ENCODE measurements at places on chromosomes 3 and 15.

DNA sequence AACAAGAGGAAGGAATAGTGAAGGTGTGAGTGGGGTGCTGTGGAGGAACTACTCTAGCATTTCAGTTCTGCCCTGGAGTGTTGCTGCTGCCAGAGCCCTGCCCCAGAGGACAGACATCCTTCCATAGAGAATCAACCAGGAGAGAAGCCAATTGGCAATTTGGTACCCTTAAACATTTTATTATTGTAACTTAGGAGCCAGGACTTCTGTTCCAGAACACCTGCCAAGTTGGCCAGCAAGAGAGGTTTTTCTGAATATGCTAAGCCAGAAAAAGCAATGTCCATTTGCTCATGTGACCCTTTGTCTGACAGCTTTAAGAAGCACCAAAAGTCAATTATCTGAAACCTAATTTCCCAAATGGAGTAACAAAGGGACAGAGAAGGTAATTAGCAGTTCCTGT, 264.9 kb downstream of the MEX3B start:
- DNase-seq = no peak

GRCh38 chr3:33125840-33126239, 12.0 kb downstream of the CRTAP start:
- no peak for DNase-seq

GRCh38 chr3:158085358-158085757, 20.9 kb downstream of the SHOX2 start:
- no peak for DNase-seq

DNA sequence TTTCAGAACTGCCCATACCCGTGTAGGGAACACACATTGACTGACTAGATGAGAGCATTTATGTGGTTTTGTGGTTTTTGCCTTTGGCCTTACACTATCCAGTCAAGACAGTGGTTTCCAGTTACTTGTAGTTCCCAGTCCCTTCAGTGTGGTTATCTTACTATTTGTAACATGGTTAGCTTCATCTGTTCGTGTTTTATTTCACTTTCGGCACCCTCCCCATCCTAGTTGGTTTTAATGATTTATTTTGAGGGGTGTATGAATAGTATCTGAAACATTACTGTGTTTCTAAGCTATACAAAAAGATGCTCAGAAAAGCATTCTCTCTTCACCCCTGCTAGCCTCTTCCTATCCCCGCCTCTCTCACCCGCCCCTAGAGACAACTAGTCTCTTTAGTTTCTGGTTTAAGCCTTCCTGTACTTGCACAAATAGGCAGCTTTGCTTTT, 14.1 kb downstream of the LYSMD4 start:
- no peak for DNase-seq

GRCh38 chr3:143302638-143303171, 183.1 kb downstream of the CHST2 start:
- no peak for DNase-seq

Measured in NCI-H1105 (cell line).